ENCODE measurements at places on chromosomes 2 and 18. TPM values are rescaled to one million over a fixed set of nuclear protein-coding genes. Genes with fewer than 3 reads are reported as not detected.

PJVK gene
- total RNA-seq, result 2.4 TPM

IL1RL1 gene
- not detected for total RNA-seq

EMILIN2 gene
- 1.6 TPM for total RNA-seq

DNA sequence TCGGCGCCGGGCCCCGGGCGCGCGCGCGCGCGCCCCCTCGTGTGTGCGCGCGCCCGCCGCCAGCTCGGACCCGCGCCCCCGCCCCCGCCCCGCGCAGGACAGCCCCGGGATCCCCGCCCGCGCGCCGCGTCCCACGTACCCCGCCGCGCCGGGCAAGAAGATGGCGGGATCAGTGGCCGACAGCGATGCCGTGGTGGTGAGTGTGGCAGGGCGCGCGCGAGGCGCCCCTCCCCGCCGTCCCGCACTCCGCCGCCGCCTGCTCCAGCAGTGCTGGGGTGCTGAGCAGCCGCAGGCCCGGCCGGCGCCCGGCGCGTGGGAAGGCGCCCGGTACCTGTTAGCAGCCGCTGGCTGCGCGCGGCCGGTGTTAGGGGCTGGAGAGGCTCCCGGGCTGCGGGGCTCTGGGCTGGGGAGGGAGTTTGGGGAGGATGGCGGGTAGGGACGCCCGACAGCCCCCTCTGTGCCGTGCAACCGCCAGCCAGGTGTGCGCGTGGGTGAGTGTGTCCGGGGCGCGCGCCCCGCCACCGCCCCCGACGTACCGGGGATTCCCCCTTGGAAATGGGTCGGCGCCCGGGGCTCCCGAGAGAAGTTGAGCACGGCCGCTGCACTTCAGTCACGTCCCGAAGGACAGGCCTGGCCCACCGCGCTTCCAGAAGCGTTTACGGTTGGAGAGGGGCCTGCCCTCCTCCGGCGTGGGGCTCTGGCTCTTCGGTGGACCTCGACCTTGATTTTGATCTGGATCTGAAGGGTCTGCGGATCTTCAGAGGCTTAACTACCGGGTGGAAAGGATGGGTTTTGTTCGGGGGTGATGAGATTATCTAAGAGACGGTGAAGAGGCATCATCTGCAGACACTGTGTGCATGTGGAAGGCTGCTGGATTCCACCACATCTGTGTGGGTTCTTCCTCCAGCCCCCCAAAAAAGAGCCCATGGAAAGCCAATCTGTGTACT lies 697 bp downstream of the LGALSL start:
- DNase-seq, result peak; percentile 85

DNA sequence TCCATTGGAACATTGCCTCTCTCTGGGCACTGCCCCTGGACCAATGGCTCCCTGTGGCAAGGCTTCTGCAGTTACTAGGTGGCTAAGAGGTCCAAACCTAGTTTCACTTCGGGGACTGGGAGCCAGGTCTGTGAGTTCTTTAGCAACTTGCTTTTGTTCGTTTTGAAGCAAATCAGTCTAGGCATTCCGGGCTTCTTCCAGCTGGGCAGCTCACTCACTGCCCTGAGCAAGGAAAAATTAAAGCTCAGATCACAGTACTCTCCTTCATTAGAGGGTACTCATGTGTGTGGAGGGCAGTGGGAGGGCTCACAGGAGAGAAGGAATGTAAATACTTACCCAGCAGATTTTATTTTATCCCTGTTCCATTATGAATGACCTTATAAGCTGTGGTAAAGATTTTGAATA lies 80.3 kb downstream of the SPP2 start:
- peak; percentile 6 for DNase-seq

GRCh38 chr2:181697571-181697970 lies 17.3 kb upstream of the NEUROD1 start:
- DNase-seq, result no peak

GRCh38 chr18:13500869-13501542 lies 225.4 kb downstream of the FAM210A start:
- DNase-seq, result no peak

- DNase-seq, result no peak
Observed at GRCh38 chr2:234682492-234683228, 185.8 kb upstream of the ARL4C start.

DNA sequence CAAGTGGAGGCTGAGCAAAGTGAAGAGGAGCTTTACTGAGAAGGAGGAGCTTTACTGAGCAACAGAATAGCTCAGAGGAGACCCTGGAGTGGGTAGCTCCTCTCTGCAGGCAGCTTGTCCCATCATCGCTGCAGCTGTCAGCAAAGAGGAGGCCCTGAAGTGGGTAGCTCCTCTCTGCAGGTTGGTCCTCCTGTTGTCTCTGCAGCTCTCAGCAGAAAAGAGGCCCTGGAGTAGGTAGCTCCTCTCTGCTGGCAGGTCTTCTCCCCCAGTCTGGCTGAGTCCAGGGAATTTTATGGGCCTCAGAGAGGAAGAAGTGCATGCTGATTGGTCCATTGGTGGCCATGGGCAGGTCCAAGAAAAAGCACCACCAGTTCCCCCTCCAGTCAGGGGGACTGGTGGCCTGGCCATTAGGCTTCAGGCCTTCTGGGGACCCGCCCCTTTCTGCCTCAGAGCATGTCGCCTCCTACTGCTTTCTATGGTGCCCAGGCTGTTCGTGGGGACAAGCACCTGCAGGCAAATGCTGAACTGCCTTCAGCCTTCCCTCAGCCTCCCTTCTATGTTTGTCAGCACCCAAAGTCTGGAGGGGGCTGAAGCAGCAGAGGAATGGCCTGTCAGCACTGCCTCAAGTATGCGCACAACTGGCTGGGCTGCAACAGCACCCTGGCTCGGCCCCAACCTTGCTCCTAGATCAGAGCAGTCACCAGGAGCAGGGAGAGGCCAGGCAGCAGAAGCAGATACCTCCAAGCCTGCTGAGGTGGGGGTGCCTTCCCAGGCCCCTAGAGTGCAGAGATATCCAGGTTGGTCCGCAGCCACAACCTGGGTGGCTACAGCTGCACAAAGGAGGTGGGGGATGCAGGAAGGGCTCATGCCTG lies 5.9 kb downstream of the ZSCAN30 start:
- no peak for DNase-seq

GRCh38 chr2:118089139-118089800 lies 999 bp downstream of the INSIG2 start:
- peak; percentile 5 for DNase-seq

DNA sequence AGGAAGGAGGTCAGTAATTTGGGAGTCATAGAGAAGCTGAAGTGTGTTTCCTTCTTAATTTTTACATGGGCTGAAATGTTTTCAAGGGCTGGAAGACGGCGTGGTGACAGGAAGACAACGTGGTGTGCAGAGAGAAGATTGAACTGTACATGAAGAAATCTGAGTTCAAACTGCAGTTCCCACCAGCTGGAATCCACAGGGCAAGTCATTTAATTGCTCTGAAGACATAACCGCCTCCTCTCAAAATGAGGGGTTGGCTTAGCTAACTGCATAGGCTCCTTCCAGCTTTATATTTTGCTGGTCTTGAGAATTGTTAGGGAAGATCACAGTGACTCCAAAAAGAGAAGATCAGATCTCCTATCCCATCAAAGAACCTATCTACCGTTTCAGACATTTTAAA lies 103.9 kb downstream of the SLC8A1 start:
- no peak for DNase-seq

DNA sequence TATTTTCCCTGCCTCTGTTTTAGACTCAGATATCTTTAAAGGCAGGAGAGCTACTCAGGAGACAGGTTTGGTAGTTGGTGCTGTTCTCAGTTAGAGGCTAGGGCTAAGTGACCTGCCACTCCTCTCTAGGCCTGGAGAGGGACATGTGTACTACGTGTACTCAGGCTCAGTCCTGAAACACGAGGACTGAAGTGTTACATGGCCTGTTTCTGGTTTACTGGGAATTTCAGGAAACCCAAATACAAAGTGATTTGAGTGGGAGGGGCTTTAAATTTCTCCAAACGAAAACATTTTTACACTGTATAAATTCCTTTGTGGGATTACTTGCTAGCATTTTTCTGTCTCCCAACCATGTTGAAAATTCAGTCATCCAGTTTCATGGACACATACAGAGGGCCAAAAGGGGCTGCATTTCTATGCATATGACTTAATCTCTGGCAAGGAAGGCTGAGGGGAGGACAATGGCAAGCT lies 343.3 kb downstream of the CYP26B1 start:
- no peak for DNase-seq

DNA sequence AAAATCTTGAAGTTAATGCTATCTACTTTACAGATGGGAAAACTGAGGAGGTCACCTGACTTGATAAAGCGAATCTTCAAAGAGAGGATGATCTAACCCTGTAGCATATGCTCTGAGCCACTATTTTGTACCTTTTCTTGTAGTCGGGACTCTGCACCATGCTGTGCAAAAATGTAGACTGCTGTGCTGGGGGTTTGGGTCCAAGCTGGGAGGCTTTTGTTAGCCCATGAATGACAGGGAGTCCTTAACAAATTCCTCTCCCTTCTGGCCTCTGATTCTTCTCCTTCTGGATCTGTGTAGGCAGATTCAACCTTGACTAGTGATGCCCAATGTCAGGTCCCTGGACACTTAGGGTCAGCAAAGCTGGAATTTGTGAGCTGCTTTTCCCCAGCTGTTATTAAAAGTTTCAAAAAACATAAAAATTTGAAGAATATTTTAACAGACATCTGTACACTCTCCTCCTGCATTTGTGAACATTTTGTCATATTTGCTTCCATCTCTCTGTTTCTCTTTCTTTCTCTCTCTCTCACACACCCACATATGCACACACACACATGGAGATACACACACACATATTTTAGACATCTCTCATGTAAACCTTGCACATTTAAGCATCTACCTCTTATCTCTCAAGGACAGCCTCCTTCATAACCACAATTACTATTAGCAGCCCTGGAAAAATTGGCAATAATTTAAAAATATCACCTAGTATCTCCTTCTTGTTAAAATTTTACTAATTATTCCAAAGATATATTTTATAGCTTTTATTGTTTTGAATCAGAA lies 335.0 kb upstream of the TRIB2 start:
- no peak for DNase-seq

DNA sequence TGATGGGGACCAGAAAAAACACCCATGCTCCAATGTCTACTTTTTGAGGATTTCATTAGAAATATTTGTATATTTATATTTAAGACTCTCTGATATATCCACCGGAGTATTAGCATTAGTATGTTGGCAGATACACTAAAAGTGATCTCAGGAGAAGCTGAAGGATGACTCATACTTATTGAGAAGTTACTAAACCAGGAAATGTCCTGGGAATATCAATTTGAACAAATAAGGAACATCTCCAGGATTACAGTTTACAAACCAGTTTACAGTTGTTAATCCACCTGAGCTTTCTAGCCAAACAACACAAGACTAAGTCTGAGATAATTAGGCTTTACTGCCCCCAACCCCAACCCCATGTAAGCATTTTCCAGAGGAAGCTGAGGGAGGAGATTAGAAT lies 16.1 kb upstream of the DPP4 start:
- no peak for DNase-seq

DNA sequence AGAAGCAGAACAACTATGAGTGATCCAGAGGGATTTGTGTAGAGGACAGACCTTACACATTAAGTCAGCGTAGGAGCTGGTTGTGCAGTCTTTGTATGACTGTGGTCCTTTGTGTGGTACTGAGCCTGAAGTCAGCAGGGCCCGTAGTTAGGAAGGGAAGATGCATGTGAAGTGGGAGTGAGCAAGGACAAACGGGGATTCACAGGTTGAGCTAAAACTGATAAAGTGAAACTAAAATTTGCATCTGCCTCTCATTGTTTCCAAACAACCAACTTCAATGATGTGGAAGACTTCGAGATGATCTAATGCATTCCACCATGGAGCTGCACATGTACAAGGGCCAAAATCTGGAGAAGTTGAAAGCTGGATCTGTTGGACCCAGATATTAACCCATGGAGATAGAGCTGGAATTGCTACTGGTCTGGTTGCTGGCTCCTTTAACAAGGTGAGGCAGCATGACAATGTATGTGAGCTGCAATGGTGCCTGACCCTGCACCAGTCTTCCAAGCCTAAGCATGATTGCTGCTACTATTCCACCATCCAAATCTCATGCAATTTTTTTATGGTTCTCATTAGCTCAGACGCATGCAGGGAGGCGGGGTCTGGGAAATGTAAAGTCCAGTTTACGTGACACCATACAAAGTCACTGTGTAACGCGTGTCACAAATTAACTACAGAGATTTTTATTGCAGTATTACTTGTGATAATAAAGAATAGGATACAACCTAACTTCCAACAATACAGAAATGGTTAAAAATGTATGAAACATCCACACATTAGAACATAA lies 12.1 kb upstream of the CYBRD1 start:
- no peak for DNase-seq

DNA sequence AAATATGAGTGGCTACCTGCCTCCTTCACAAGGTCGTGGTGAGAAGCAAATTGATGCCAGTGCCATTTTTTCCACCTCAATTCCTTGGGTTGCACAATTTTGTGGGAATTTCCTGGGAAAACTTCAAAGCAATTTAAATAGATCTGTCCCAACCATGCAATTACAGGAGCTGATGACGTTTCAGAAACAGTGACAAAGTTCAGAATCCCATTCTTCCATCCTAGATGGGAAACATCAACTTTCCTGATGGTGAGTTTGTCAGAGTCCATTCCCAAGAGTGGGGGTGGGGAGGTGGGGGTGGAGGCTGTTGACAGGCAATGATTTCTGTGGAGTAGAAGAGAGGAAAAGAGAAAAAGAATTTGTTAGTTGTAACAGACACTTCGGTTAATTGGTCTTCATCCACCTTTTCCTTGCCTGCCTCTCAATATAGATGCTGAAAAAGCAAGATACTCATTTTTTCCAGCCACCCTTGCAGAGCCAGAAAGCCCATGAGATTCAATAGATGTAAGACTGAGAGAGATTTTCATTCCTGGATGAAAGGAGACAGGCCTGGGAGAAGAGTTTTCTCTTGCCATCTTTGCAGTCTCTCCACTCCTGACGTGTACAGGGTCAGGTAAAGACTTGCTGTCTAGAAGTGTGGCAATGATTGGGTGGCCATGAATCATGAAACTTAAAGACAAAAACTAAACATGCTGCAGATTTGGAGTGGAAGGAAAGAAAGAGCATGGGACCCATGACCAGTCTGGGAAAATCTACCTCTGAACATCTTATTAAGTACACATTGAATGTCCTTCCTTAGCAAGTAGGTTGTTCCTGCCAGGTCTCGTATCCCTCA lies 47.3 kb downstream of the SOCS6 start:
- DNase-seq, result no peak

DNA sequence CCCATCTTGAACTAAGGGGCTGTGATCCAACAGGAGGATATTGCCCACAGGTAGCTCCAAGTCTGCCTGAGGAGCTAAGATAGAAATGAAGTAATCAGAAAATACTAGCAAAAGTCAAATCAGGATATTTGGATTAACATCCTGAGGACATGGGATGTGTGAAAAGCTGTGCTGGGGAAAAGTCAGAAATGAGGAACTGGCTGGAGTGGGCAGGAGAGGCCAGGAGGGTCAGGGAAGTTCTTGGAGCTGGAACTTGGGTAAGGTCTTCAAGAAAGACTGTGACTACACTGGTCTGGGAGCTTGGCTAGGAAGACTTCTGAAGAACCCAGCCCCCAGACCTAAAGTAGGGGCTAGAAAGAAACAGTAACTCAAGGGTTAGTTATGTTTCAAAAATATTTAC lies 250.9 kb downstream of the PRKCE start:
- no peak for DNase-seq

GRCh38 chr2:106176446-106177099 lies 17.5 kb downstream of the UXS1 start:
- DNase-seq, result no peak
